Activated CD8-positive, alpha-beta T cell treated with anti-CD3 and anti-CD28 coated beads for 36 hours (primary cell): ENCODE measurements at places on chromosomes 7 and 10. TPM values are rescaled to one million over a fixed set of nuclear protein-coding genes. Genes with fewer than 3 reads are reported as not detected.

CLDN4 gene
- 0.20 TPM for total RNA-seq

GIMAP7 gene
- total RNA-seq: 29.5 TPM

GRM8 gene
- not detected for total RNA-seq

SUMF2 gene
- total RNA-seq: 140 TPM

MACROH2A2 gene
- 3.9 TPM for total RNA-seq

LIPJ gene
- not detected for total RNA-seq

SPDYE5 gene
- 0.18 TPM for total RNA-seq

GRCh38 chr10:132471484-132471883, 66.1 kb upstream of the INPP5A start:
- no peak overlapping the region for H3K4me3 ChIP-seq
- peaks cover 11% of the 10 kb centered on the region for H3K4me1 ChIP-seq
- no peaks in the 10 kb centered on the region for H3K36me3 ChIP-seq
- peaks cover 3% of the 10 kb centered on the region for H3K27me3 ChIP-seq

DNA sequence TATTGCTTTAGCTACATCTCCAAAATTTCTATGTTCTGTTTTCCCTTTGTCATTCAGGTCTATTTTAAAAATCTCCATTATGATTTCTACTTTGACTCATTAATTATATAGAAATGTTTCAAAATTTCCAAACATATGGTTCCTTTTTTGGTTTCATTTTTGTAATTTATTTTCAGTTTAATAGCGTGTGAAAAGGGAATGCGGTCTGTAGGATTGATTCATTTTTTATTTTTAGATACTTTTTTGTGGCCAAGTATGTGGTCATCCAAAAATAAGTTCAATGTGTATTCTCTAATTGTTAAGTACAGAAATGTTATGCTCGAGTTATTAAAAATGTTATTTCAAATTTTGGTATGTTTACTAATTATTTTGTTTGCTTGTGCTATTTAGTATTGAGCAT, 72.5 kb upstream of the ANKRD1 start:
- H3K36me3 ChIP-seq: no peaks in the 10 kb centered on the region
- no peak for DNase-seq
- H3K27me3 ChIP-seq: peaks cover 1% of the 10 kb centered on the region
- peaks cover 10% of the 10 kb centered on the region for H3K4me1 ChIP-seq
- no peak overlapping the region for H3K4me3 ChIP-seq
- H3K27ac ChIP-seq: no peak overlapping the region

DNA sequence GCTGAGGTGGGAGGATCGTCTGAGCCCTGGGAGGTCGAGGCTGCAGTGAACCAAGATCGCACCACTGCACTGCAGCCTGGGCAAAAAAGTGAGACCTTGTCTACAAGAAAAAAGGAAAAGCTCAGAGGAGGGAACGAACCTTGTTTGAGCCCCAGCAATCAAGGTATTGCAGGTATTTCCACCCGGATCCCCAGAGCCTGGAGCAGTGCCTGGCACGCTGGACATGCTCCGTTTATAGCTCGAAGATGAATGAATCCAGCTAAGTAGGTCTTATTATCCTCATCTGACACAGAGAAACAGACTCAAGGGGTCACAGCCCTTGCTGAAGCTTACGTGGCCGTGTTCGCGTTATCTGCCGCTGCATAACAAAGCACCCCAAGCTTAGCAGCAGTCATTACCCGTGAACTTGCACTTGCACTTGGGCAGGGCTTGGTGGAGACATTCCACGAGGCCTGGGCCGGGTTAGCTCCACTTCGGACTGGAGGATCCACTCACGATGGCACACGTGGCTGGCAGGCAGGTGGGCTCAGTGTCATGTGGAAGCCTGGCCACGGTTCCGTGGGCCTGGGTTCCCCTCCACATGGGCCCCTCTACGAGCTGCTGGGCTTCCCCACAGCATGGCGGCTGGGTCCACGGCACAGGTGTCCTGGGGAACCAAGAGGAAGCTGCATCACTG, 3.2 kb upstream of the COX19 start:
- H3K4me3 ChIP-seq: no peak overlapping the region
- H3K27ac ChIP-seq: no peak overlapping the region
- no peaks in the 10 kb centered on the region for H3K27me3 ChIP-seq
- peaks cover 3% of the 10 kb centered on the region for H3K4me1 ChIP-seq
- no peak for DNase-seq

DNA sequence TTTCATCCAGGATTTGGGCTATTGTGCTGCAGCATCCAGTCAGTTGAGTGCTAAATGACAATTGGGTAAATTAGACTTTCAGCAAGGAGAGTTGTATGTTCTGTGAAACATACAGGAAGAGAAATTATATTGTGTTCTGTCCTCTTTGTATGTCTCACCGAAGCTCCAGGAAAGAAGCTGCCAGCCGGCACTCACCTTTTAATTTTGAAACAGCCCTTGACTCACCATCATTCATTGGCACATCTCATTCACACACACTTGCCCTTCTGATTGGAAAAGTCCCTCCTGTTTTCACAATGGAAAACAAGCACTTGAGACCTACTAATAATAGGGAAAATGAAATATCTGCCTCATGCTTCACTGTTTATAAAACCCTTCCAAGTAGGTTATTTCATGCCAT, 495.6 kb downstream of the RPS24 start:
- H3K27ac ChIP-seq: no peak overlapping the region
- no peaks in the 10 kb centered on the region for H3K4me1 ChIP-seq
- no peaks in the 10 kb centered on the region for H3K36me3 ChIP-seq
- no peak for DNase-seq
- no peaks in the 10 kb centered on the region for H3K27me3 ChIP-seq

DNA sequence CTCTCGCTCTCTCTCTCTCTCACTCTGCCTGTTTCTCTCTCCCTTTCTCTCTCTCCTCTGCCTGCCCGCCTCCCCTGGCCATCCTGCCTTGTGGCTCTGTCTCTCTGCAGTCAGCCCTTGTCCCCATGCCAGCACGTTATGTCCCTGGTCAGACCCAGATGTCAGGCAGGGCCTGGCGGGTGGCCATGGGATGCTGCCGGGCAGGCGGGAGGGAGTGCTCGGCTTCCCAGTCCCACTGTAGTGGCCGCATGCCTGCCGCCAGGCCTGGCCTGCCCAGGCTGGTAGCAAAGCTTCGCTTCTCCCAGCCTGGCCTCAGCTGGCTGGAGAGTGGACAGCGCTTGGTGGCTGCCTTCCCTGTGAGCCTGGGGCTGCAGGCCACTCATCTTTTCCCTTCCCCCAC, 121.5 kb upstream of the ZNF716 start:
- no peak overlapping the region for H3K27ac ChIP-seq
- H3K27me3 ChIP-seq: no peaks in the 10 kb centered on the region
- H3K36me3 ChIP-seq: no peaks in the 10 kb centered on the region
- H3K4me3 ChIP-seq: no peak overlapping the region
- no peak for DNase-seq
